A549 treated with Mapracorat at 1 μM for 4 hours (cell line): ENCODE measurements at places on chromosomes 12 and 14. TPM values are rescaled to one million over a fixed set of nuclear protein-coding genes. Genes with fewer than 3 reads are reported as not detected.

The KRT83 gene
- 2.4 to 6.6 TPM (median 6.0 TPM) in 5 replicates for total RNA-seq

The CCDC92 gene
- 20.4 to 27.7 TPM (median 23.5 TPM) in 5 replicates for total RNA-seq

The ZDHHC22 gene
- total RNA-seq, result 0.18 to 0.33 TPM (median 0.21 TPM) in 5 replicates

The ITGA7 gene
- total RNA-seq, result 0.77 to 1.8 TPM (median 1.0 TPM) in 5 replicates

The ESR2 gene
- 0.05 to 0.20 TPM (median 0.06 TPM) in 5 replicates for total RNA-seq

The DPF3 gene
- 0.10 to 0.72 TPM (median 0.24 TPM) in 5 replicates for total RNA-seq

The ACOT4 gene
- total RNA-seq, result 1.8 to 2.0 TPM (median 1.9 TPM) in 5 replicates

The HCAR1 gene
- 0.02 to 0.06 TPM (median 0.05 TPM) in 3 of 5 replicates, not detected in the others for total RNA-seq
